ENCODE measurements at places on chromosomes 6 and 20.

- no peak for DNase-seq
Observed at GRCh38 chr20:56689852-56690485, 60.9 kb downstream of the TFAP2C start.

DNA sequence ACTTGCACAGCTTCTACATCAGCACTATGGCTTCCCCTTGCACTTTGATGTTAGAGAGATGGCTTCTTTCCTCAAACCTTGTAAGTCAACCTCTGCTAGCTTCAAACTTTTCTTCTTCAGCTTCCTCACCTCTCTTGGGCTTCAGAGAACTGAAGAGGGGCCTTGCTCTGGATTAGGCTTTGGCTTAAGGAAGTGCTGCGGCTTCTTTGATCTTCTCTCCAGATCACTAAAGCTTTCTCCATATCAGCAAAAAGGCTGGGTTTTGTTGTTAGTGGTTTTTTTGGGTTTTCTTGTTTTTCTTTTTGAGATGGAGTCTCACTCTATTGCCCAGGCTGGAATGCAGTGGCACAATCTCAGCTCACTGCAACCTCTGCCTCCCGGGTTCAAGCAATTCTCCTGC is 24.0 kb downstream of the CDK5RAP1 start:
- no peak for DNase-seq

DNA sequence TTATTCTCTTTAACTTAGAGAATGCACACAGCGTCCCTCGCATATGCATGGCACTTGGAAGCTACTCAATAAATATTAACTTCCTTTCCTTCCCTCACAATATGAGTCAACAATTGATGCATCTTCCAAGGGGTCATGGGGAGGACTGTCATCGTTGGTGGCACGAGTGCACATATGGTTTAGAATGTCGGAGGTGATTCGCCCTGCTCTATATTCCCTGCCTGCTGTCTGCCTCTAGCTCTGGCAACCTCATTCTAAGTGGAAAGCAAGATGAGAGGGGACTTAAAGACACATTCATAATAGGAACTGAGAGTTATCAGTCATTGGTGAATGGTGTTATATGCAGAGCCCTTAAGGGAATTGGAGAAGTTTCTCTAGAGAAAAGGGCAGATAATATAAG is 44.6 kb downstream of the MAK start:
- DNase-seq = no peak

DNA sequence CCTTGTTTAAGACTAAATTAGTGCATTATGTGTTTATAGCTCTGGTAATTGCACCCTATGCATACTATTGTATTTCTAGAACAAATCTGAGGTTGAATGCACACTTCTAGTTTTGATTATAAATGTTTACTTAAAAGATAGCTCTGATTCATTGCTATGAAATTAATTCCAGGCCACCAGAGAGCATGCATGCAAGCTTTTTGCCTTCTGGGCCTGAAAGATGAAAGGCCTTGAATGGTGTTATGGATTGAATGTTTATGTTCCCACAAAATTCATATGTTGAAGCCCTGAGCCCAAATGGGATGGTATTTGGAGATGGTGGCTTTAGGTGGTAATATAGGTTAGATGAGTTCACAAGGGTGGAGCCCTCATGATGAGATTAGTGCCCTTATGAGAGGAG is 695.0 kb upstream of the MAP3K7 start:
- no peak for DNase-seq

- DNase-seq = no peak
Observed at GRCh38 chr20:57199656-57200405, 66.6 kb downstream of the BMP7 start.

GRCh38 chr6:147279427-147279826 is 75.2 kb downstream of the STXBP5 start:
- DNase-seq = no peak

- DNase-seq = no peak
Observed at GRCh38 chr20:50153153-50153499, 397 bp downstream of the PEDS1 start.

GRCh38 chr6:35668096-35668495 is 20.6 kb downstream of the FKBP5 start:
- DNase-seq = no peak

DNA sequence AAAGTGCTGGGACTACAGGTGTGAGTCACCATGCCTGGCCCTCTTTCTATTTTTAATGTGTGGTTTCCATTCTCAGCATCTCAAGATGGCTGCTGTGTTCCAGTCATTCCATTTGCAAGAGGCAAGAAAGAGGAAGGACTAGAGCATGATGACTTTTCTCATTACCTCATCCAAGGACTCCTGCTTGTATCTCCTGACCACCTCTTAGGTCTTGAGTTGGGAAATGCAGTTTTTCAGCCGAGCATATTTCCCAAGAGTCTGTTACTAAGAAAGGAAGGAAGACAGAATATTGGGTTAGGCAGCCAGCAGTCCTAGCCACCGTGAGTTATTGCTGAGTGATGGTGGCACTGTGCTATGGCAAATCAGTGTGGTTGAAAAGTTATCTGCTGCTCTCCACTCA is 108.4 kb upstream of the INSM1 start:
- no peak for DNase-seq

DNA sequence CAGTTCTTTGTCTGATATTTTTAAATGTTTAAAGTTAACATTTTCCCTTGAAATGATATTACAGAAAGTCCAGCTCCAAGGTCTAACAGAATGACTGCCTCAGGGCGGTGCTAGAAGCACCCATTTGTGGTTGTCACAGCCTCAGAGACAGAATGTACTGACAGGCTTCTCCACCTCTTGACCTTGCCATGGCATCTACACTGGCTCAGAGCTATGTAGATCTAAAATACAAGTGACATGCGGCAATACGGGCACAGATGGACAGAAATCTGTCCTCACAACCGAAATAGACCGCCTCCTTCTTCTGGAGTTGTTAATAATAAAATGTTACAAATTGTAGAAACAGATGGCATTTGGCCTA is 167.2 kb upstream of the THEMIS start:
- no peak for DNase-seq

- no peak for DNase-seq
Observed at GRCh38 chr6:130947464-130947863, 115.6 kb downstream of the EPB41L2 start.

DNA sequence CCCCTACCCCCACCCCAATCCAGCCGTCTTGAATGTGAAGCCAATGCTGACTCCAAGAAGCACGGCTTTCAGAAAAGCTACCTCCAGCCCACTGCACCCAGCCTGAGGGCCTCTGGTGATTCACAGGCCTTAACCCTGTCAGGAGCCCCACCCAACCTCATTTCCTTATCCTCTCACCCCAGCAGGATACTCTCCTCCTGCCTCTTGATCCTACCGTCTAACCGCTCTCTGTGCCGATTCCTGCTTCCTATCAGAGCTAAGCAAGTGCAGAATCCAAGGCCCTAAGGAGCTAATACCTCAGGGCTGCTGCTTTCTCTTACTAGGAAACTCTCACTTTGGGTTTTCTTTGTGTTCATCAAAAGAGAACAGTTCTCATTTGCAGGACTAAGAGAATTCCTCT is 47.2 kb downstream of the TRERF1 start:
- no peak for DNase-seq

- no peak for DNase-seq
Observed at GRCh38 chr6:43609402-43609801, 19.7 kb downstream of the GTPBP2 start.

GRCh38 chr6:96878143-96878542 is 19.5 kb downstream of the NDUFAF4 start:
- DNase-seq = no peak

DNA sequence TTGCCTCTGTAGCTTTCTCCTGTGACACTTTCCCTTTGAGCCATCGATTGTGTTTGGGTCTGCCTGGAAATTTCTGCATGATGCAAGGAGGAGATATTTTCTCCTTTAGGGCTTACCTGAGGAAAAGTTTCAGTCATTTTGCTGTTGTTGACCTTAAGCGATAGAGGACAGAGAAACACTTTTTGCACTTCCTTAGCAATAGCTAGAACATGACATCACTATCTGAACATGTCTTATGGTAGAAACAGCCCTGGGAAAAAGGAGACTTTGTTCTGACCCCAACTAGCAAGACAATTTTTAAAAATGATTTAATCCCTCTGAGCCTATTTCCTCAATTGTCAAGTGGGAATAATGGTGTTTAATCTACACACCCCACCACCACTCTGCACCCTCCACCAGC is 9.7 kb upstream of the FILIP1 start:
- no peak for DNase-seq

GRCh38 chr6:133992992-133993680 is 40.1 kb downstream of the TBPL1 start:
- no peak for DNase-seq

GRCh38 chr6:129597023-129597713 is 112.8 kb downstream of the ARHGAP18 start:
- no peak for DNase-seq

DNA sequence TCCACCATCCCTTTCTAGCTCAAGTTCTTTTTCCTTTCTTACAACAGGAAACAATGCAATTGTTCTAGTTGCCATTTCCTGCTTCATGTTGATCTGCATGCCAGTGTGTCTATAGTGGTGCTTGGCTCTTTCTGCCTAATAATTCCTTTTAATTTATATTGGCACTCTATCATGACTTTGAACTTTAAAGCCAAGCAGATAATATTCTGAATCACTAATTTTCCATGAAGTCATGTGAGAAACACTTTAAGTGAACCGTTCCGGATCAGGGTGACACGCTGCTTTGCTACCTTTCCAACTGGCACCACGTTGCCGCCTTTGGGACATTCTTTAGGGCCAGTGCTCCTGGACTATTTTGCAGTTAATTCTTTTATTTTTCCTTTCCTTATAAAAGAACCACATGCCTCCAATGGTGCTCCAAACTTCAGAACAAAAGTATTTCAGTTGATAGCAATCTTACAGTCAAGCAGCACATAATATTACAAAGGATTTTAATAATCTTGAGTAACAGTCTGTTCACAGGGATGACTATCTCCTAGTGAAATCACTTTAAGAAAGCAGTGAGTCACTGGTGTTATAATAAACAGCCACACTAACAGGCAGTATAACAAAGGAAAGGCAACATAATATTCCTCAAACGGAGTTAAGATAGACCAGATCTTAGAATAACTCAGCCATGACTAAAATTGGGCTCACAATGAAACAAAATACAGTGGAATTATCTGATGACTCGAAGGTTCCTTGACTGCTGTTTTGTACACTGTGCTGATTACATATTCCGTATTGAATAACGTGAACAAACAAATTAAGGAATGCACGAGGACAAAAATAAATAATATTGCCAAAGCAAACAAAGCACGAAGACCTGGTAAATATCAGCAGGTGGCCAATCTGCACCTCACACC is 19.0 kb upstream of the BLOC1S5 start:
- no peak for DNase-seq

GRCh38 chr20:9517297-9518162 is 3.1 kb downstream of the LAMP5 start:
- no peak for DNase-seq

GRCh38 chr6:6975459-6976111 is 132.2 kb upstream of the RREB1 start:
- DNase-seq = no peak

- no peak for DNase-seq
Observed at GRCh38 chr6:147211831-147212230, 7.6 kb downstream of the STXBP5 start.

GRCh38 chr6:7045331-7045730 is 62.4 kb upstream of the RREB1 start:
- DNase-seq = no peak

DNA sequence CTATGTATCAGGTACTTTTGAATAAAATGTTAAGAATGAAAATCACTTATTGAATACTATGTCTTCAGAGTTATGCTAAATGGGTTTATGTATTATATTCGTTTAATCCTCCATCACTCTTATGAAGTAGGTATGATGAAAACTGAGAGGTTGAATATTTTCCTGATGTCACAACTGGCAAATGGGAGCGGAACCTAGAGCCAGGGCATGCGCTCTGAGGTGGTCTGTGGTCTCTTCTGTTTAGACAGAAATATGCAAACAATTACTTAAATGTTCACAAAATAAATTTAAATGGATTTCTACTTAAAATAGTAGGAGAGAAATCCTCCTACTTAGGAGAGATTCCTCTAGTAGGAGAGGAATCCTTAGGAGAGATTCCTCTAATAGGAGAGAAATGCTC is 21.3 kb upstream of the UTRN start:
- DNase-seq = no peak

DNA sequence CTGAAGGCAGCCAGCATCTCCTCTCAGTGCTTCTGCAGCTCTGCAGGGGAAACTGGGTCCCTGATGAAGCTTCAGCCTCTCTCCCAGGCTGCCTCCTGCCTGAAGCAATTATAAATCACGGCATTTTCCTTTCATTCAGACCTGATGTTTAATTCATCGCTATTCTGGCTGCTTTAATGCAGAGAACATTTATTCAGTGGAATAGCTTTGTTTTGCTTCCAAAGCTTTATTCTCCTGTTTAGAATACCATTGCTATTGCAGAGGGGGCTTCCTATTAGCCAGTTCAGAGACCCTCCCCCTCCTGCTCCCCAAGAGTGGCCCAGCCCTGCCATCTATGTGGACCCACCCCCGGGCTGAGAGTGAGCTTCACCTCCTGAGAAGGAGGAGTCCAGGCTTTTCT is 255.6 kb downstream of the LRFN2 start:
- no peak for DNase-seq

- no peak for DNase-seq
Observed at GRCh38 chr6:74853991-74854390, 351.9 kb downstream of the COL12A1 start.

- no peak for DNase-seq
Observed at GRCh38 chr20:9534025-9534424, 19.6 kb downstream of the LAMP5 start.

DNA sequence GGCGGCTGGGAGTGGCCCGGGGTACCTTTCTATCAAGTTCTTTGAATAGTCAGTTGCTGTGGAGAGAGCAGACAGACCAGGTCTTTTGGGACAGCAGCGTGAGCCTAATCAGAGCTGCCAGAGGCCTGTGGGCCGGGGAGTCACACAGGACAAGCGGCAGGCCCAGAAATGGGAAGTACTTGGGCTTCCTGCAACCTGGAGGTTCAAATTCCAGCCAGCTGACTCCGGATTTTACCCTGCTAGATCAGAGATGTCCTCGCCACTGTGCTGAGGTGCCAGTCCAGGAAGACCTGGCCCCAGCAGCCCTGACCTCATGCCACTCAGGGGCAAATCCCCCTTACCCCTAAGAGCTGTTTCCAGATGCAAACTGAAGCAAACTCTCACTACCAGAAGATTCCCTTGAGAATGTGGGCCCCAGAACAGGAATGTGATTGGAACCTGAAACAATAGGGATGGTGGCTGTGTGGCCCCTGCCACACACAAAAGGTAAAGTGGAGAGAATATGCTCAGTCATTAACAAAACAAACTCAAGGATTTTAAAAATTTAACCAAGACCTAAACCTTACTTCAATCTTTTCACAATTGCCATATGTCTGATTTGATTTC is 9.7 kb downstream of the BEND3 start:
- DNase-seq = no peak

GRCh38 chr20:64077094-64077493 is 2.2 kb downstream of the RGS19 start:
- no peak for DNase-seq

- DNase-seq = no peak
Observed at GRCh38 chr6:81832304-81832703, 79.8 kb upstream of the TENT5A start.

DNA sequence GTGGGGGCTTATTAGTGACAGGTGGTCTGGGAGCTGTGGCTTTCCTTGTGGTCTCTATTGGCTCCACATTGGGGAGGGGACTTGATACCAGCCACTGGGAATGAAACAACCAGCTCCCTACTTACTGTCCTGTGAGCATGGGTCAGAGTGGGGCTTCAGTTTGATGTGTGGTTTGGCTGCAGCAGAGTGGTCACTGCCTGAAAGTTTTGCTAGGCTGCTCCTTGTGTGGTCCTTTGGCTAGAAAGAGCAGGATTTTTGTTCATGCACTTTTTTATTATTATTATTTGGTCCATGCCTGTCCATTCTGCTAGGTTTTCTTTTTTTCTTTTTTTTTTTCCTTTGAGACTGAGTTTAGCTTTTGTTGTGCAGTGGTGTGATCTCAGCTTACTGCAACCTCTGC is 7.5 kb upstream of the TMEM14B start:
- no peak for DNase-seq
